Stimulated activated CD4-positive, alpha-beta T cell treated with anti-CD3 and anti-CD28 coated beads, TNF-alpha, amount 100 ng/mL, for 24 hours (primary cell): ENCODE measurements at places on chromosomes 13 and 19.
A peak's percentile ranks its signal among the peaks of the same experiment; 100 is the strongest.

- DNase-seq: no peak
Observed at GRCh38 chr19:5094768-5095567, 126.1 kb downstream of the KDM4B start.

GRCh38 chr19:20367811-20368294 is 197.7 kb downstream of the ZNF737 start:
- DNase-seq: no peak

DNA sequence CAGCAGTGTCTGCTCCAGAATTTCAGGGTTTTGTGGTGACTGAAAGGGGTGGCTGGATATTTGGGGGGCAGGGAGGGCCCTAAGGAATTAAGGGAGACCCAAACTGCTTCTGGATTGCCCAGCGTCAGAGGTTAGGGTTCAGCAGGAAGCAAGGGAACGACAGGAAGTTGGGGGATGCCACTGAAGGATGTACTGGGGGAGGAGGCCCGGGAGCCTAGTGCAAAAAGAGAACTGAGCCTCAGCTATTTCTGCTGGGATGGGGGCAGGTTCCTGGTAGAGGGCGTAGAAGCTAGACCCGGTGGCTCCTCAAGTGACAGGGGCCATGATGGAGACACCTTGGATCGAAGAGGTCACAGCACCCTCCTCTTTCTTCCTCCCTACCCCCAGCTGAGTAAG is 1.1 kb downstream of the CYP2S1 start:
- no peak for DNase-seq

DNA sequence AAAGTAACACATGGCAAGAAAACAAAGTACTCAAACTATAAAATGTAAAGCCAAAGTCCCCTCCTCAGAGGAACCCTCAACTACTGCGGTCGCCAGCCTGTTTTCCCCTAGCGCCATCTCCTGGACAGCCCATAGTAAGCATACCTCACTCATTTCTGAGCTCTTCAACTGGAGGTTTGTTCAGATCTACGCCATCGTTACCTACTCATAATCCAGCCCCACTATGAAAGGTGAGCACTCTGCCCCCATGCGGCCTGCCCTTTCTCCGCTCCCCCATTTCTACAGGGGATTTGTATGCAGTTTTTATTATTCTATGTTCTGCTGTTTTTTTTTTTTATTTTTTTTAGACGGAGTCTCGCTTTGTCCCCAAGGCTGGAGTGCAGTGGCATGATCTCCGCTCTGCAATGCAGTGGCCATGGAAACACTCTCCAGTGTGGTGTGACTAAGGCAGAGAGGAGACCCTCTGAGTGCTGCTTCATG is 26.2 kb downstream of the OPA3 start:
- peak; percentile 37 for DNase-seq

DNA sequence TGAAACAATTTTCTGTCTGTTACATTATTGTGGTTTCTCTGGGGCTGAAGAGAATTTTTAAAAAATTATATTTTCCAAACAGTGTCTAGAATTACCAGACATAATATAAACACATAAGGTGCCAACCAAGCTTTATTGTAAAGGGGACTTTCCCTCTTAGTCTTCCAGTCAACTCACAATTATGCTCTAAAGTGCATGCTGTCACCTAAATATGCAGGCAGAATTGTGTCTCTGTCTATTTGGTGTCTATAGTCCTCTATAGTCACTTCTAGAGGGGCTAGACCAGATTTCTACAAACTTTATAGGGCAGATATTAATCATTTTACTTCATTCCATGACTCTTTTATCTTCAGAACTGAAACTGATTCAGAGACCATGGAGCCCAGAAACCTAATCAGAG is 12.8 kb downstream of the ZNF254 start:
- no peak for DNase-seq

GRCh38 chr13:48043789-48044503 is 6.4 kb downstream of the NUDT15 start:
- DNase-seq: no peak

GRCh38 chr13:78632996-78633395 is 26.0 kb downstream of the OBI1 start:
- DNase-seq: no peak

DNA sequence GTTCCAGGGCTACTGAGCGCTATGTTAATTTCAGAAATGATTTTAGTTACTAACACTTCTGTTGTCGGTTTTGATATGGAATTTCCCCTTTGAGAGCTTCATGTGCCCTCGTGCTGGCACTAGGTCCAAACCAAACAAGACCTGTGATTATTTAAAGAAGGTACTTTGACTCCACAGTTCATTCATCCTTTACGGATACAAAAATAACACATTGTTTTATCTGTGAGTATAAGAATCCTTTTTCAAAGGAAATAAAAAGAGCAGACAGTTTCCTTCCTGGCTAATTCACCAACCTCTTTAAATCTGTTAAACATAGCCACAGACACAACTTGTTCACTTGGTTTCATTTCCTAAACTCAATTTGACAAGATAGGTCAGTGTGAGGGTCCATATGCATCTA is 141.2 kb downstream of the FLT1 start:
- DNase-seq: no peak

GRCh38 chr19:51148580-51148979 is 6.5 kb downstream of the SIGLEC7 start:
- DNase-seq: no peak

DNA sequence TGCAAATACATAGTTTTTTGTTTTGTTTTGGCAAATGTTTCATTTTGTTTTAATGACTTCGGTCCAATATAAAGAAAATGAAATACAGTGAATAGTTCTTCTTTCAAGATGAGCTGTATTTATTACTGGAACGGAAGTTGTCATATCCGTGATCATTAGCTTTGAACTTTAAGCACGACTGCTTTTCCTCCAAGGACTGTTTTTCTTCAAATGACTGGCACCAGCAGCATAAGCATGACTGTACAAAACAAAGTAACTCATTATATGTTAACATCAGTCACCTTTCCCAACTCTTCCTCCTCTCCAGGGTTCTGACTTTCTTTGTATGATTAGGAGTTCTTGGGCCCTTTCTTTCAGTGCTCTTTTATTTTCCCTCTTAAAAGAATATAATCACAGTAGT is 20.5 kb downstream of the EDNRB start:
- DNase-seq: no peak

DNA sequence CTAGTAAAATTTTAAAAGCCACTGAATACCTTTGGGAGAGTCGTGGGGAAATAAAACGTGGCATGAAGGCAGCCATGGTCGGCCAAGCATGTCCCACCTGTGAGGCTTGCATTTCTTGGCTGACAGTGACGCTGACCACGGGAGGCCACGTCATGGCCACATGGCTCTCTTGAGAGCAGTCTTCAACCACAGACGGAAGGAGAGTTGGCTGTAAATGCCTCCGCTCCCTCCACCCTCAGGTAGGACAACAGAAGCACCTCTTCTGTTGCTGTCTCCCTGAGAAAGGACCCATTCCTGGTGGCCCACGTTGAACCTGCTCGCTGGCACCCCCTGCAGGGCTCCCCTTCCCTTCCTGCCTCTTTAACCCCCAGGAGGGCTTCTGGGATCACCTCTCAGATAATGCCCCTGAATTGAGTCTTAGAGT is 10.6 kb upstream of the LRRC25 start:
- DNase-seq: no peak

DNA sequence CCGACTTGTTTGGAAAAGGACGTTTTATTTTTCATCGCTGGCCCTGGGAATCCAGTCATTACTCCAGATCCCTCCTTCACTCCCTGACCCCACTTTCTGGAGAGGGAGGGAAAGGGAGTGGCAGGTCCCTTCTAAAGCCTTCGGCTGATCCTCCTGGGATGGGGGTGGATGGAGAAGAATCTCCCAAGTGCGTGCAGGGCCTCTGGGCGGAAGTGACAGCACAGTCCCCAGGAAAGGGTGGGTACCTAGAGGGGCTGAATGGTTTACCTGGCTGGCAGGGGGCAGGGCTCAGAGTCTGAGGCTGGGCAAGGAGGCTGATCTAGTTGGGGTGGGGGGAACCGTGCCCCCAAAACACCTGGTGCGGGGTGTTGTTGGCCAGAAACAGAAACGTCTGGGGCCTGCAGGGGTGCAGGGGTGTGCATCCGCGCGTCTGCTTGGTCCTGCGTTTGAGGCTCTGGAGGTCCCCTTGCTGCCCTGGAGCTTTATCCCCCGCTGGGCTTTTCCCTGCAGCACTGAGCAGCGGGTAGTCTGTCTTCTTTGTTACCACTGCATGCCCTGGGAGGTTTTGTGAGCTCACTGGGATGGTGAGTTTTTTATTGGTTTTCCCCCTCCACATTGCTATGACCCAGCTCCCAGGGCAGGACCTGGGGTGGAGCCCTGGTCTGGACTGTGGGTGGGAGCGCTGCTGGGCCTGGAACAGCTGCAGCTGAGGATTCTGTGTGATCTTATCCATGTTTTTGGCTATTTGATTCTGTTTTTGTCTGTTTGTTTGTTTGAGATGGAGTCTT is 3.0 kb upstream of the ZNF628 start:
- no peak for DNase-seq
